ENCODE measurements at places on chromosomes 4 and X.

DNA sequence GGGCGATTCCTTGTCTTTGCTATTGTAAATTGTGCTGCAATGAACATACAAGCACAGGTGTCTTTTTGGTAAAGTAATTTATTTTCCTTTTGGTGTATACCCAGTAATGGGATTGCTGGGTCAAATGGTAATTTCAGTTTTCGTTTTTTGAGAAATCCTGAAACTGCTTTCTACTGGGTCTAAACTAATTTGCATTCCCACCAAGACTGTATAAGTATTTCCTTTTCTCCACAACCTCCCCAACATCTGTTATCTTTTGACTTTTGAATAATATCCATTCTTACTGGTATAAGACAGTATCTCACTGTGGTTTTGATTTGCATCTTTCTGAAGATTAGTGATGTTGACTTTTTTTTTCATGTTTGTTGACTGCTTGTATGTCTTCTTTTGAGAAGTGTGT lies 2506.0 kb downstream of the PCDH7 start:
- DNase-seq, result no peak

DNA sequence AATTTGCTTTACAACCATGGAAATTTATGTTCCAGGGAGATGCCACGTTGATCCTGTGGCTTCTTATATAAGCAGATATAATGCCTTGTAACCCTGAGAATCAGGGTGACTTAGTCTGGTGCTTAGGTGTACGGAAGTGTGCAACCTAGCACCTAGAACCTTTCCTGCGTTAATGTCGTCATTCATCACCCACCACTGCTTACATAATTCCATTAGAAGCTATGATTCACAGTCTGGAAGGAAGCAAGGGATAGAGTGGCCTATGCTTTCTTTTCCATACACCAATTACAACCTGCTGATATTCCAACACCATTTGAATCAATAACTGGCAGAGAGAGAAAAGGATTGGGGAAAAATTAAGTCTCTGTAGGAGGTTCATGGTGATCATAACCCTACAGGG lies 17.3 kb upstream of the CXCL8 start:
- DNase-seq, result no peak

DNA sequence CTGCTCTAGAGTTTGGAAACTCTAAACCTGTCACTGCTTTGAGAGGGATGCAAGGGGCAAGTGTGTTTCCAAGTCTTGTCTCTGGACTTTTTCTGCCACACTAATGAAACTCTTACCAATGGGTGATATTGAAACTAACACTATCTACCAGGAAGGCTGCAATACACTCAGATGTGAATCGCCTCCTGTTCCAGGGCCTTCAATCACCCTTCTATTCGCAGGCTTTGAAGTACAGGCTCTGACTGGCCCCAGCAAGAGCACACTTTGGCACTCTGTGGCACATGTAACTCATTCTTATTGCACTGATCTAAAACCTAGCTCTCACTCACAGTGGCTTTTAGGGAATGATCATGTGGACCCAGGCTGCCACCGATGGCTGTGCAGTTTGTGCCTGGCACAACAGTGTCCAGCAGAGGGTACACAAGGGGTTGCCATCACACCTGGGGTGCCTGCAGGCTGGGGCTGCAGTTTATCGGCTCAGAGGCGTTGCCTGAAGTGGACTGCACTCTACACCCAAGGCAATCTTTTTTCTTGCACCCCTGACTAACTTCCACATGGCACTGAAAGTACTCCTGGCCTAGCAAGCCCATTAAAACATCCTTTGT lies 210.8 kb downstream of the MGST2 start:
- DNase-seq, result no peak

DNA sequence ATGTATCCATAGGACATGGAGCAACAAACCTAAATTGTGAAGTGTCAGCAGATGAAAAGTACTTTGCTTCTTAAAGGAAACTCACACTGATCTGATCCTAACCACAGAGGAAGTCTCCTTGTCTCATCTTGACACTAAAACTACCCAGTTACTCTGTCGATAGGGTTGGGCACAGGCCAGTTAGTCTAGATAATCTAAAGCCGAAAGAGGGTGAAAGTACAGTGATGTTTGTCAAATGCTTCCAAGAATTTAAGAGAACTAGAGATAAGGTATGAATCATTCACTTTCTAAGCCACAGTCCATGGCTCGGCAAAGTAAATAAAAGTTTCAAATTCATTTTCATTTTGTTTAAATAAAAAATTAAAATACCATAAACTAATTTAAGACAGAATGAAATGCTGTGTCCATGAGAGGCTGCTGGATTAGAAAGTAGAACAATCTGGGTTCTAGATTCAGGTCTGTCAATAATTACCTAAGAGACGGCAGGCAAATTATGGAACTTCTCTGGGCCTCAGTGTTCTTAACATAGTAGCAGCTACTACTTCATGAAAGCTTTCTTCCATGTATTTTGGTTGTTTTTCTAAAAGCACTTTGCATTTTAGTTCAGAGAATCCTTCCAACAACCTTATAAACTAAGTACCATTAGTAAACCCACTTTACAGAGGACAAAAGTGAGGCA lies 176.7 kb downstream of the LDB2 start:
- DNase-seq, result no peak

GRCh38 chrX:103373581-103373980 lies 2.8 kb upstream of the BEX3 start:
- no peak for DNase-seq

DNA sequence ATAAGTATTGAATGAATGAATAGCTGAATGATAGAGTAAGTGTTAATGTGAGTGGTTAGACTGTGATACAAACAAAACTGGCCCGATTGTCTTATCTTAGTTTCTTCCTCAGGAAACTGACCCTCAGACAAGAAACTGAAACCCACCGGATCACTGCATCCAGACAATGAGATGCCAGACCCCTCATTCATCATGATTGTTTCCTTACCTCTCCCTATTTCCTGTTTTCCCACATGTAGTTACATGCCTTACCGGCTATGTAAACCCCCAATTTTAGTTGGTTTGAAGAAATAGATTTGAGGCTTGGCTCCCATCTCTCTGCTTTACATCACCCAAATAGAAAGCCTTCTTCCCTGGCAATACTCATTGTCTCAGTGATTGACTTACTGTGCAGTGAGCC lies 218.9 kb upstream of the PPP1R2C start:
- no peak for DNase-seq

GRCh38 chr4:1802720-1803522 lies 9.8 kb downstream of the FGFR3 start:
- DNase-seq, result no peak

All from B cell (primary cell).